Activated B cell treated with CpG ODN at 0.5 μM for 24 hours (primary cell): ENCODE measurements at places on chromosomes 5 and 9.

DNA sequence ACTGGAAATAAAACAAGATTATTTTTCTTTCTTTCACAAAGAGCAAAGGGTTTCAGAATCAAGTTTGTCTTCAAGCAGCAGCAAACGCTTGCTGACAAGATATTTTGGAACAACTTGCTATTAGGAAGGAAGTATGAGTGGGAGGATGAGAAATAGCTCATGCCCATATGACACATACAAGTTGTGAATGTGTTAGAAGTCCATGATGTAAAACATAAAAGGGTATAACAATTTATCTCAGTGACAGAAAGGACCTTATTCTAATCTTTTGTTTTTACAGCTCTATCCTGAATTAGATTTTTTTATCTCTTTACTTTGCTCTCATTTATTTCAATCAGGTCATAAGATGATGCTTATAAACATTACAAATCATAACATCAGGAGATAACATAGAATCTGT, 516.6 kb upstream of the MEF2C start:
- no peak overlapping the region for H3K4me3 ChIP-seq
- peak overlapping the region; percentile 55 for H3K27ac ChIP-seq
- H3K27me3 ChIP-seq, result no peaks in the 10 kb centered on the region

DNA sequence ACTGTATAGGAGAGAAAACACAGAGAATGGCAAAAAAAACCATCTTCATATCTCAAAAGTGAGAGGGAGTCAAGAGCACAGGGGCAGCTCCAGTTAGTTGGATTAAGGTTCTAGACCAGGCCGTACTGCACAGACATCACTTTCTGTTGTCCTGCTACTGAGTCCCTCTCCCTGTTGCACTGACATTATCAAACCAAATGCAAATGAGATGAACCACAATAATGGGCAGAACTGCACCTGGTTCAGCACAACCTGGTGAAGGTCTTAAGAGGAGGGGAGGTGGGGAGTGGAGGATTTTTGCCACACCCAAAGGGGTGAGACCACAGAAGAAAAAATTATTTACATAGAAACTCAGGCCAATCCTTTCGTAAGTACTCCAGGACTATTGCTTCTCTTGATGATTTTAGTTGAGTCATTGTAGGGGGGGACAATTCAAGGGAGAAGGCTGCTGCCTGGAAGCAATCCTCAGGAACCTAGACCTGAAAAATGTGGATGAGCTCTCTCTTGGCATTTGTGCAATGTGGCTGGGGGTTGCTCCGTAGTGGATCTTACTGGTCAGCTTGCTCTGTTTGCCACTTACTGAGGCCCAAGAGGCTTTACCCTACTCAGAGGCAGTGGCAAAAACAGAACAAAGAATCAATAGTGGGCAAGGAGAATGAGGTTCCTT, 94.5 kb upstream of the PPP1R2B start:
- H3K27ac ChIP-seq, result no peak overlapping the region
- H3K4me1 ChIP-seq, result peaks cover 4% of the 10 kb centered on the region
- H3K36me3 ChIP-seq, result no peaks in the 10 kb centered on the region
- no peak for DNase-seq
- no peak overlapping the region for H3K4me3 ChIP-seq
- no peaks in the 10 kb centered on the region for H3K27me3 ChIP-seq

DNA sequence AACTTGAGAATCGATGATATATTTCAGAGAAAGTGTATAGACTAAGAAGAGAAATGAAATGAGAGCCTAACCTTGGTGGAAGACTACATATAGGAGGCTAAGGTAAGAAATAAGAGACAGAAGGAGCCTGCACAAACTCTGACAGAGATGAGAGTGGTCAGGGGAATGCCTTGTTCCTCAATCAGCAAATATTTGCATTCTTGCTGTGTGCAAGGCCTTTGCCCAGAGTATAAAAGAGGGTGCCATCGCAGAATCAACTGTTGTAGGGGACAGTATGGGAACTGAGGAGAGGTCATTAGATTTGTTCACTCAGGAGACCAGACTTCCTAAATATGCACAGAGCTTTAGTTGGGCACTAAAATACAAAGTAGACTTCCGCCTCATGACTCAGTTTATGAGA, 137.2 kb downstream of the ATG10 start:
- DNase-seq, result no peak
- H3K27ac ChIP-seq, result no peak overlapping the region

GRCh38 chr5:132224716-132225115, 2.9 kb downstream of the P4HA2 start:
- peaks cover 26% of the 10 kb centered on the region for H3K4me1 ChIP-seq
- no peak for DNase-seq
- peaks cover 11% of the 10 kb centered on the region for H3K27me3 ChIP-seq
- no peaks in the 10 kb centered on the region for H3K36me3 ChIP-seq
- H3K27ac ChIP-seq, result no peak overlapping the region

- no peaks in the 10 kb centered on the region for H3K4me1 ChIP-seq
- H3K36me3 ChIP-seq, result no peaks in the 10 kb centered on the region
- DNase-seq, result no peak
- peaks cover 8% of the 10 kb centered on the region for H3K27me3 ChIP-seq
- H3K27ac ChIP-seq, result no peak overlapping the region
Measured at GRCh38 chr5:39587675-39588074, 162.9 kb upstream of the DAB2 start.

DNA sequence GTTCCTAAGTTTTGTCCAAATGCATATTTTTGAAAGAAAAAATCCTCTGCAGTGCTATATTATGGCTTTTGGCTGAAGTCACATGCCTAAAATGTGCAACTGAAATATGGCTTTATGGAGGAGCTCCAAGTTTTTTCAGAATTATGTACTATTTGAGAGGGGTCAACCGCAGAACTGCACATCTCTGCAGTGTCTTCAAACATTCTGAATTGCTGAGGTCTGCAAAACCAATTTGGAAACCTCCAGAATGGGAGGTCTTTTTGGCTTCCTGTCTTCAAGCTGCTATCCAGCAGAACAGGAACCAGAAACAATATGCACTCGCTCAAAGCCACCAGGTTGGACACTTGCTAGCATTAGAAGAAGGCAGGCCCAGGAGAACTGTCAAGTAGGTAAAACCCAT, 376.0 kb upstream of the PAPPA start:
- no peak for DNase-seq
- no peaks in the 10 kb centered on the region for H3K4me1 ChIP-seq
- no peak overlapping the region for H3K27ac ChIP-seq
- H3K36me3 ChIP-seq, result no peaks in the 10 kb centered on the region
- H3K27me3 ChIP-seq, result no peaks in the 10 kb centered on the region
- no peak overlapping the region for H3K4me3 ChIP-seq

- DNase-seq, result no peak
Measured at GRCh38 chr9:129629251-129629820, 3.4 kb downstream of the NTMT1 start.

GRCh38 chr9:71001780-71002386, 119.5 kb downstream of the TRPM3 start:
- H3K27ac ChIP-seq, result no peak overlapping the region
- DNase-seq, result no peak
- H3K4me1 ChIP-seq, result no peaks in the 10 kb centered on the region
- H3K27me3 ChIP-seq, result no peaks in the 10 kb centered on the region
- no peaks in the 10 kb centered on the region for H3K36me3 ChIP-seq

GRCh38 chr9:94931740-94932139, 205.2 kb downstream of the AOPEP start:
- no peak overlapping the region for H3K27ac ChIP-seq
- H3K4me3 ChIP-seq, result no peak overlapping the region
- H3K36me3 ChIP-seq, result peaks cover 10% of the 10 kb centered on the region

- H3K27ac ChIP-seq, result no peak overlapping the region
- H3K36me3 ChIP-seq, result no peaks in the 10 kb centered on the region
- no peaks in the 10 kb centered on the region for H3K27me3 ChIP-seq
- DNase-seq, result no peak
- H3K4me3 ChIP-seq, result no peak overlapping the region
- peaks cover 34% of the 10 kb centered on the region for H3K4me1 ChIP-seq
Measured at GRCh38 chr5:95843733-95844223, 21.3 kb upstream of the GLRX start.

GRCh38 chr5:172496671-172497371, 42.5 kb upstream of the SH3PXD2B start:
- H3K27ac ChIP-seq, result no peak overlapping the region
- no peaks in the 10 kb centered on the region for H3K4me1 ChIP-seq
- no peak for DNase-seq
- no peak overlapping the region for H3K4me3 ChIP-seq

DNA sequence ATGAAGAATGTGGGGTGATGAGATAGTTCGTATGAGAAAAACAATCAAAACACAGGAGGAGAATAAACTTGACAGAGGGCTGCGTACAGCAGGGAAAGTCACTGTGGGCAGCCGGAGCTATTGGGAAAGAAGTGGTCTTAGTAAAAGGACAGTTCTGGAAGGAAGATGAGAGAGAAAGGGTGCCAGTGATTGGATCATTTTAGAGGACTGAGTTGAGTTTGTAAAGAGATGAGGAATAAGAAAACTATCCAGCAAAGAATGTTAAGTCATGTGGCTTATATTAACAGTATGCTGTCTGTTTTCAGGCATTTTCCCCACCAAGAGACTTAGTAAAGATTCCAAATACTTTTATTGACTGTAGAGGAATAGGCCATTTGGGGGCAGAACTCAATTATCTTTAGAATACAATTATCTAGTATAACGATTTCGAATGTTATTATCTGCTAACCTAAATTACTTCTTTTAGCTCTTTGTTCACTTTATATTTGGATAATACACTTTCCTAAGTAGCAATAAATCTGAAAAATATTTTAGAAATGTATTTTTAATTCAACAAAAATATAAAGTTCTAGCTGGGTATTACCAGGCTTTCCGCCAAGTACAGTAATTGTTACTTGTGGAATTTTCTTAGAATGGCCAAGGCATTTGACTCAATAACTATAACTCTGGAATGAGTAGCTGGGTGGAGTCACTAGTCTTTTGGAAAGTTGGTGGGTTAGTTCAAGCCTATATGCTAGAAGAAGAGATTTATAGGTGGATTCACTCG, 15.5 kb upstream of the LOX start:
- H3K36me3 ChIP-seq, result no peaks in the 10 kb centered on the region
- no peaks in the 10 kb centered on the region for H3K27me3 ChIP-seq
- no peak overlapping the region for H3K27ac ChIP-seq
- H3K4me3 ChIP-seq, result no peak overlapping the region

DNA sequence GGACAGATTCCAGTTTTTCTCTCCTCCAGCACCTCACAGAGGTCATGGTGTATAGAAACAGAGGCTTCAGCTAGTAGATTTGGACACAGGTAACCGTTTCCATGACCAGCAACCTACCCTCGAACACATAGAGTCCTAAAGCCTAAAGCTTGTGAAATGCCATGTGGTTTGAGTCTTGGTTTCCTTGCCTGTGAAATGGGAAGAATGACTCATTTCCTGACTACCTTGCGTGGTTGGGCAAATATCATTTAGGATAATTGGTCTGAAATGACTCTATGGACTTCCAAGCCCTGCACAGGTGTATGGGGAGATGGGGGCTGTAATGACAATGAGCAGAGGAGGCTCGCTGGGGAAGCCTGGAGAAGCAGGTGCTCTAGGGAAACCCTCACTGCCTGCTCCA, 134.6 kb downstream of the TTLL11 start:
- no peak overlapping the region for H3K4me3 ChIP-seq
- peaks cover 2% of the 10 kb centered on the region for H3K4me1 ChIP-seq
- no peaks in the 10 kb centered on the region for H3K27me3 ChIP-seq
- no peak for DNase-seq
- H3K27ac ChIP-seq, result no peak overlapping the region

DNA sequence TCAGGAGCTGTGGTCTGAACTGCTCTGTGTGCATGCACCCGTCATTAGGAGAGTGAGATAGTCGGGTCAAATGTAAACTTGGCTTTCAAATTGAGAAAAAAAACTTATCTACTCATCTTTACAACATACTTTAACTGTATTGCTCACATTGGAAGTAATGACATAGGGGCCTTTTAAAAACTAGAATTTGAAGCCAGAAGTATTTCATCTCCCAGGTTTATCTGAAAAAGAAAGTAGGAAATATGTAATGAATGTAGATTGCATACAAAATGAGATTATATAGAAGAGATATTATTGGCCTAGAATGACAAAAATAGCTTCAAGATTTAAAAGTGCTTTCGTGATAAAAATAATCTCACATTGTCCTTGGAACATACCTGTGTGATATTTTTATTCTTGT, 24.3 kb downstream of the RGS7BP start:
- H3K27ac ChIP-seq, result no peak overlapping the region
- H3K36me3 ChIP-seq, result no peaks in the 10 kb centered on the region
- H3K4me3 ChIP-seq, result no peak overlapping the region
- H3K27me3 ChIP-seq, result peaks cover 1% of the 10 kb centered on the region
- DNase-seq, result no peak

DNA sequence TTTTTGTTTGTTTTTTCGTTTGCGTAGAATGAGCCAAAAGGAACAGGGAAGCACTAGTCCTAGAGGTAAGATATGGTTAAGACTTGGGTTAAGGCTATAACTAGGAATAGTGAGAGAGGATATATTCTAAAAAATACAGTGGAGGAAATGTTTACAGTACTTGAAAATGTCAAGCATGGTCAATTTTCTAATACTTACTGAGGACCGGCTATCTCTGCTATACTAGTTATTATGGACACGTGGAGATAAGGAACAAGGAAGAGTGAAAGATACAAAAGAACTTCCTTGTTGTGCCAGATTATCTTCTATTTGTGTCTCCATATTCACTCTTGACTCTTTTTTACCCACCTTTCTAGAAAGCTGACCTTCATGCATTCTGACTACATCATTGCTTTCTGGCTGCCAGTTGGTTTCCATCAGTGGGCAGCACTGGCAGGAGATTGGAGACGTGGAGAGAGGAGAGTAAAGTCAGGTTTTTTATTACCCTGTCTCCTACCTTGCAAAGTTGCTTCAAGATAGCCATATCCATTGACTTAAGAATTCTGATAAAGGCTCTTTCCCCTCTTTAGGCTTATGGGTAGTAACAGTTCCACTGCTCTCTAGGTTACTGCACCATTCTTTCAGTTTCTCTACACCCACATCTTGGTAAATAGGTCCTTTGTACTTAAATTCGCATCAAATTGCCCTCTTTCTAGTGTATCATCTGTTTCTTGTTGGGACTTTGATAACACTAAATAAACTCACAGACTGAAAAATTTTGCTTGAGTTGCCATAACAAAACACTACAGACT, 9.0 kb upstream of the RFX3 start:
- no peaks in the 10 kb centered on the region for H3K27me3 ChIP-seq
- peaks cover 11% of the 10 kb centered on the region for H3K36me3 ChIP-seq
- no peak overlapping the region for H3K4me3 ChIP-seq
- H3K27ac ChIP-seq, result no peak overlapping the region

DNA sequence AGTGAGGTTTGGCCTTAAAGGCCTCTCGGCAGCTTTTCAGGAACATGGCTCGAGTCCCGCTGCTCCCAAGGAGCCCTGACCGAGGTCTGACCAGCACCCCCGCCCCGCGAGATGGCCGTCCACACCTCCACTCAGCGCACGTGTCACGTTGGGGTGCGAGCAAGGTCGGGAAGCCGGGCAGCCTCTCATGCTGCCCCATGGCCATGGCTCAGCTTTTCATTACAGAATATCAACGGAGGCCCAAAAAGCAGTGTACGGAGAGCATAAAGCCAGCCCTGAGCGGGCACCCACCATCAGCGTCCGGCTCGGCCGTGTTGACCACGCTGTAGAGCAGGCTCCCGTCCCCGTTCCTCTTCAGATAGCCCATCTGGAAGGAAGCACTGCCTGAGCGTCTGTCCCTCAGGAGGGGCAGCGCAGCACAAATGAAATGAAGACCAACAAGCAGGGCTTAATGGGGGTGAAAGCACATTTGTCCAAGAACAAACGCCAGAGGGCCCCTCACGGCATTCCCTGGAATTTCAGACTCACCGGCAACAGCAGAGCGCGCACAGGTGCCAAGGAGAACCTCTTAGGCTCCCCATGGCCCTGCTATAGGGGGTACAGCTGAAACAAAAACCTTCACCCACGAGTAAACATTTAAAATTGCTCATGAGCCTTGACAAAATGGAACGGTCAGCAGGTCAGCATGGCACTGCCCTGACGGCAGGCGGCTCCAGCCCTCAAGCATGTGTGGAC, 11.6 kb downstream of the BRD9 start:
- H3K27ac ChIP-seq, result no peak overlapping the region
- DNase-seq, result no peak
- H3K4me1 ChIP-seq, result peaks cover 2% of the 10 kb centered on the region
- peaks cover 77% of the 10 kb centered on the region for H3K36me3 ChIP-seq
